Astrocyte of the hippocampus (primary cell): ENCODE measurements at places on chromosomes 16 and 17.

- no peak for DNase-seq
These were observed 6.8 kb downstream of the CACNG4 start for GRCh38 chr17:66971264-66971663.

- DNase-seq = peak; percentile 57
These were observed 14.2 kb downstream of the RAB40B start for GRCh38 chr17:82684228-82684841.

DNA sequence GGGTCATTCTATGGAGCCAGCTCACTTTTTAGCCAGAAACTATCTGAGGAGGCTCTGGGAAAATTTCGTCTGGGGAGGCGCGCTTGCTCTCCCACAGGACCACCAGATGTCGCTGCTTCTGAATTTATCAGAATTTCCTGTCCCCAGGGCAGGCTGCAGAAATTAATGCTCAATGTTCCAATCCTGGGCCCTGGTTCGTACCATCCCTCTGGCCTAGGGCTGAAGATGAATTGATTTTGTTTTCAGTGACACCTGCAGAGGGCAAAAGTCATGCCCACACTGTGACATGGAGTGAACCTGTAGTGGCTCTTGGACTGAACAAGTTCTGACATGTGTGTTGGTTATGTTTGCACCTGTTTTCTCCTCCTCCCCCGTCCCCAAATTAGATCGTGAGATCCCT is 482.6 kb downstream of the NPIPA7 start:
- DNase-seq = peak; percentile 67

GRCh38 chr17:83190004-83190385 is 110.6 kb downstream of the METRNL start:
- DNase-seq = no peak

DNA sequence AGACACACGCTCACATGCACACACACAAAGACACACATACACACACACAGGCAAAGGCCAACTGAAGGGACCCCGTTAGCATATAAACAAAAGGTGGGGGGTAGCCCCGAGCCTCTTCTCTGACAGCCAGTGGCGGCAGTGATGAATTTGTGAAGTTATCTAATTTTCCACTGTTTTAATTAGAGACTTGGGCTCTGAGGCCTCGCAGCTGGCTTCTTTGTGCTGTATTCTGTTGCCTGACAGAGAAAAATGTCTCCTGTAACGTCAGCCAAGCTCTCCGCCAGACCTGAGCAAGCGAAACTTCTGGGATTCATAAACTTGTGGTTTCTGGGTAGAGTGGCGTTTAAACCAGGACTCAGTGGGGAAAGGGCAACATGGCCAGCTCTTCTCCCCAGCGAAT is 113.9 kb upstream of the FOXF1 start:
- peak; percentile 81 for DNase-seq

DNA sequence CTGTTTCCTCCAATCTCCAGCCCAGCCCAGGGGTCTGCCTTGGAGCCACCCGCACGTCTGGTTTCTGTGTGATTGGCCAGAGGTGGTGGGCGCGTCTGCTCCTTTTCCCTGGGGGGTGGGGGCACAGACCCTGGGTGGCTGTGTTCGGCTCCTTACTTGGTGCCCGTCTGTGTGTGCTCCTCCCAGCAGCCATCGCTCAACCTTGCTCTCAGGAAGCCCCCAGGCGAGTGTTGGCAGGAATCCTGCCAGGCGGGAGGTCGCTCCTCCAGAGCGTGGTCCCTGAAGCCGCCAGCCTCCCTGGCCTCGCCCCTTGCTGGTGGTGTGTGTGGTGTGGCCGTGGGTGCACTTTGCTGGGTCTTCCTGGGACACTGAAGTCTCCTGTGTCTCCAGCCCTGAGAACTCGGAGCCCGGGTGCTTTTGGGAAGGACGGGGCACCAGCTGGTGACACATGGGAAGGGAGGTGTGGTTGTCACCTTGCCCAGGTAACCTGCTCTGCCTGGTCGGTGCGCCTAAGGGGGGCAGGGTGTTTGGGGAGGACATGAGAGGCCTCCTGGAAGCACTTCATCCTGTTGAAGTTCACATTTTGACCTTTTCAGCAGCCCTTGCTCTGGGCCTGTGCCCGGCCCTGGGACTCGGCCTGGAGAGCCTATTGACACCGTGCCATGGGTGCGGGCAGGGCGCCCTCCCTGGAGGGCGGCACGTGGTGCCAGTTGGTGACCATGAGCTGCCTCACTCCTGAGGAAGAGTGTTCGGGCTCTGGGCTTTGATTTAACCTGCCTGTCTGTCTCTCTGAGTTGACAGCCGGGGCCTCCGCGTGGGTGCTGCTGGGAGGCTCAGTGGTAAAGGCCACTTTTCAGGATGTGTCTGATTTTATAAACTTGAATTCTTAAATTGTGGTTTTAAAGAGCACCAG is 49.0 kb upstream of the ZNF750 start:
- DNase-seq = no peak

GRCh38 chr17:75502072-75502720 is 13.1 kb downstream of the CASKIN2 start:
- no peak for DNase-seq

GRCh38 chr16:12002447-12003006 is 26.0 kb downstream of the SNX29 start:
- DNase-seq = peak; percentile 67

DNA sequence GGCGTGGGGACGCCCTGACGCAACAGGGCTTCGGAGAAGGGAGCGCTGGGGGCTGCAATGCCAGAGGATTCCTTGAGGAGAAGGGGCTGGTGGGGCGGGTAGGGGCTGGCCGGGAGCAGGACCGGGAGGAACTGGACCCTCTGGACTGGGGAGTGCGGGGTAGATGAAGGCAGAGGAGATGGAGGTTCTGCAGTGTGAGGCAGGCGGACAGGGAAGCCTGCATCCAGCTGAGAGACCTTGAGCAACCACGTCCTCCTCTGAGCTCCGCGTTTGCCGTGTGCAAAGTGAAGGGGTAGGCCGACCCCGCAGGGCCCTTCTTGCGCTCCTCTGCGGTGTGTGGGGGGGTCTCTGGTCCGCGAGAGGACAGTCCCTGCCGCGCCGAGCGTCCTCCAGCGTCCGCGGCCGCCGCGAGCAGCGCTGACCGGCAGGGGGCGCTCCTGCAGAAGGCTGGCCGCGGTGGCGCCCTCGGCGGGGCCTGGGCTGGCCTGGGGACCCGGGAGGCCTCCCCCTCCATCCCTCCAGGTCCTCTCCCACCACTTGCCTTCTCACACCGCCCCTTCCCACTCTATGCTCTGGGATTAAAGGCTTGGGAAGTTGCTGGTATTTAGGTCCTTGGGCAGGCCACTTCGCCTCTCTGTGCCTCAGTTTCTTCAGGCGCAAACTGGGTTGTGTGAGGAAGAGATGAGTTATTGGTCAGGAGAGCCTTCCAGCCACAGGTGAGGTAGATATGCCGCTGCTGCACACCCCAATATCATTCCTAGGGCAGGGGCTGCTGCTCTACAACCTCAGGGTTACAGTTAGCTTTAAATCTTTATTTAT is 9.6 kb upstream of the WNT9B start:
- DNase-seq = peak; percentile 46

- no peak for DNase-seq
These were observed 81.6 kb downstream of the CACNG1 start for GRCh38 chr17:67125924-67126323.

DNA sequence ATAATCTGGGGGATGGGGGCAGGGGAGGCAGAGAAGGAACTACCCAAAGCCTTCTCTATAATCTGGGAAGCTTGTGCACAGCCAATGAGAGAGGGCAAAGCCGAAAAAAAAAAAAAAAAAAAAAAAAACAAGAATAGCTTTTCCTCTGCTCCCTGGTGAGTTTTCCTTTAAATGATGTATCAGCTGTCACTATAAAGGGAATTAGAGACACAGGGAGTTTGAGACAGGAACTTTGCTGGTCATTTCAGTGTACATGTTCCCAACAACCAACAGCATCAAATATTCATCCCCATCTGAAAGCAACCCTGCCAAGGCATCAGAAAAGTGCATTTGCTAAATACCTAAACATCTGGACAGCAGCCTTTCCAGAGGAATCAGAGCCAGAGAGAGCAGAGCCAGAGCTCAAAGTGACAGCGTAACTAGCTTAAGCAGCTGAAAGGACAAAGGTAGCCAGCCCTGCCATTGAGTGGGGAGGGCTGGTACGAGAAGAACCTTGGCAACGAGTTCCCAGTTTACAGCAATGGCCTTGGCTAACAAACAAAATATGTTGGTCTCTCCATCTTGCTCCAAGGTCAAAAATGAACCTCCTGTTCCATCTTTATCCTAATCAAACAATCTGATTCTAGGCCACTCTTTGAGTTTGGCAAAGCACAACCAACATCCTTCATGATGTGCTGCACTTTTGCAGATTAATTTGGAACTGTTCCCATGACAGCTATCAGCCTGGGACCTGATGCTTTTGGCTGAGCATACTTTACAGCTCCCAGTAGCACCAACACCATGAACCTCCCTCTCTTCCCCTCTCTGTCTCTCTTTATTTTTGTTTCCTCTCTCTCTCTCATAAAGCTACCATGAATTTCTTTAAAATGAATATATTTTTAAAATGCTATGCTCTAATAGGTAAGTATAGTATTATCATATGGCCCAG is 143.7 kb upstream of the GNAO1 start:
- no peak for DNase-seq

GRCh38 chr17:38455288-38455915 is 27.1 kb downstream of the ARHGAP23 start:
- DNase-seq = peak; percentile 60

DNA sequence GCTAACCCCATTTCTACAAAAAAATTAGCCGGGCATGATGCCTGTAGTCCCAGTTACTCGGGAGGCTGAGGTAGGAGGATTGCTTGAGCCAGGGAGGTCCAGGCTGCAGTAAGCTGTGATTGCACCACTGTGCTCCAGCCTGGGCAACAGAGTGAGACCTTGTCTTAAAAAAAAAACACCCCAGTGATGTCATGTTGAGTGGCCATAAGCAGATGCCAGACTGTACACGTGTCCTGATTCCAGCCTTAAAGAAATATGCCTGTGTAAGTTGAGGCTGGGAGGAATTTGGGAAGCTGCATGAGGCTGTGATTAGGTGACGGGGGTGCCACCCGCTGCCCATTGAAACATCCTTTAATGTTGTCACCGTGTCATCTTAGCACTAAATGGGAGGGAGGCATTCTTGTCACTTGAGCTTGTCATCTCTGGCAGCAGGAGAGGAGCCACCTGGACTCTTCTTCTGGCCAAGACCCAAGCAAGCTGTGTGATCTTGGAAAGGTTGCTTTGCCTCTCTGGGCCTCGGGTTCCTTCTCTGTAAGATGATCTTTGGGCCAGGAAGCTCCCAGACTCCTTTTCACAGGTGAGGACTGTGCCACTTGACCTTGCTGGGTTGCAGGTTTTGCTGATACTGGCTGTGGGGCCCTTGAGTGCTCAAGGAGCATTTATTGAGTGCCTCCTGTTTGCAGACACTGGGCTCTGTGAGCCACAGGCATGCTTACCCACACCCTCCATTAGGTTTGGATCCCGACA is 98.3 kb upstream of the CIBAR2 start:
- peak; percentile 74 for DNase-seq

DNA sequence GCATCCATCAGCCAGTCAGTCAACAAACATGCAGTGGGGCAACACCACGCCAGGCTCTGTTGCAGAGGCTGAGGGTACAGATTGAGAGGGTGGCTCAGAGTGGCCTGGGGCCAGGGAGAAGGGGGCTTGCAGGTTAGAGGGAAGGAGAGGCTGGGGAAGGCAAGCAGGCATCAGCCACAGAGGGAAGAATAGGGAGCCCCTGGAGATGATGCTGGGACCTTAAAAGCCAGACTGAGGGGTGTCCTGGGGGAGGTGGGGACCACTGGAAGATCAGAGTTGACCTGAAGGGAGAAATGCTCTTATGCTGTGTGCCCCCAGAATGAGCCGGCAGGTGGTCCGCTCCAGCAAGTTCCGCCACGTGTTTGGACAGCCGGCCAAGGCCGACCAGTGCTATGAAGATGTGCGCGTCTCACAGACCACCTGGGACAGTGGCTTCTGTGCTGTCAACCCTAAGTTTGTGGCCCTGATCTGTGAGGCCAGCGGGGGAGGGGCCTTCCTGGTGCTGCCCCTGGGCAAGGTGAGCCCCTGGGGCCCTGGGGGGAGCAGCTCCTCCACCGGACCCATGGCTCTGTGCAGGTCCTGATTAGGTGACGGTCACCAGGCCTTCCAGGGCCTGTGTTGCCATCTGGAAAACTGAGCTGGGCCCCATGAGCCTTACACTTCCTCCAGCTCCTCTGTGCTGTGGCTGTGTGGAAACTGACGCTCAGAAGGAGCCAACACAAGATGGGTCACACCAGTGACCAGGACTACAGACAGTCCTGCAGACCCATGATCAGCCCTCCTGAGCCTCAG is 1.7 kb downstream of the CORO1A start:
- no peak for DNase-seq

DNA sequence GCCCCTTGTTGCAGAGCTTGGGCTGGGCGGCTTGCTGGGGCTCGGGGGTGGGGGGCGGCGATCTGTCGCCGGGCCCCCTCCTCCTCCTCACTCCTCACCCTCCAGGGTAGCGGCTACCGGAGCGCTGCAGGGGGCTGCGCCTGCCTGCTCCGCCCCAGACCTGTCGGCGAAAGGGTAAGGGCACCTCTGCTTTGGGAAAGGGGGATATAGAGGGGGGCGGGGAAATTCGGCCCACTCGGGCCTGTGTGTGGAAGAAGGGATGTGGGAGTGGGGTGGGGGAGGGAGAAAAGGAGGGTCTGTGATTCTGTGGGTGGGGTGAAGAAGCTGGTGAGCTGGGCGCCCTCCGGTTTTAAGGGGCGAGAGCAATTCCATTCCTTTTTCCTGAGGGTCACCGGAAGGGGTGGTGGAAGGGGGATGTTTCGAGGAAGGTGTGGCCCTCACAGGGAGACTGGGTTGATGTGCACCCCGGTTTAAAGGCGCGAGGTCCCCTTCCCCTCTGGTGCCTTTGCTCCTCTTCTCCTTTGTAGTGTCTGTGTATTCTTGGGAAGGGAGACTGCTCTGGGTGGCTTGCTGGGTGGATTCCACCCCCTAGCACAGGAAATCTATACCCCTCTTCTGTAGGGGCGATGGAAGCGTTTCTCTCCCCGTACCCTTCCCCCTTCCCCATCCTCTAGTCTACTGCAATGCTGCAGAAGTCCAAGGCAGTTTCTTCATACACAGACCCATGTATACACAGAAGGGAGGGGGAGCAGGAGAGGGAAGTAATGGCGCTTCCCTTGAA is 878 bp downstream of the TAOK1 start:
- peak; percentile 45 for DNase-seq

GRCh38 chr16:90015586-90016338 is 3.5 kb downstream of the DBNDD1 start:
- DNase-seq = no peak

DNA sequence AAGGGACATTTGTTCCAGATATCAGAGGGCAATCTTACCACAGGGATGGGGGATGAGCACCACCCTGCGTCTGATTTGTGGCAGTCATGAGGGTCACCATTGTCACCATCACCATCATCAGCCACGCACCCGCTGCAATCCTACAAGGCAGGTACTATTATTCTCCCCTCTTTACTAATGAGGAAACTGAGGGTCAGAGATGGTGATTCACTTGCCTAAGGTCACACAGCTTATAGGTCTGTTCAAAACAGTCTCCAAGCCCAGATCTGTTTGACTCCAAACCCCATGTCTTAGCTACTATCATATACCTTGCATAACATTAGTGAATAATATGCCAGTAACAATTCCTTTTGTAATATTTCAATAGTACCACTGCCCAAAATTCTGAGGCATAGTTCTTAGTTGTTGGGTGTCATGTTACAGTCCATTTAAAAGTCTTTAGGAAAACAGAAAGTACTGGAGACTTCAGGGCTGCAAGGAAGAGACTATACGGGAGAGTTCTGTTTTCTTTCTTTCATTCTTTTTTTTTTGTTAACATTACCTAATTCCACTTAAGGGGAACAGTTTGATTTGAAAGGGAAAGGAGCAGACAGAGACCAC is 166.4 kb downstream of the C16orf95 start:
- no peak for DNase-seq
